ENCODE measurements at places on chromosomes 11 and 22.

DNA sequence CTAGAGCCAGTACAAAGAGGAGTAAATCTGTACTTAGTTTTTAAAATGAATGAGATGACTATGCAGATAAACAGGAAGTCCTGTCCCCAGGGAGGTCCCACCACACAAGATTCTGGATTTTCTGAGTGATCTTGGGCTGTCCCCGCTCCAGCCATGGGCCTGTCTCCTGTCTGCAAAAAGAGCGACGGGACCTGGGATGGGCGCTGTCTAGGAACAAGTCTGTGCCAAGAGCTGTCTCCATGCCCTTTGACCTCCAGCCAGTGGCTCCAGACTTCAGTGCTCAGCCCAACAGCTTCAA, 6.0 kb downstream of the CSNK1E start:
- DNase-seq, result no peak

DNA sequence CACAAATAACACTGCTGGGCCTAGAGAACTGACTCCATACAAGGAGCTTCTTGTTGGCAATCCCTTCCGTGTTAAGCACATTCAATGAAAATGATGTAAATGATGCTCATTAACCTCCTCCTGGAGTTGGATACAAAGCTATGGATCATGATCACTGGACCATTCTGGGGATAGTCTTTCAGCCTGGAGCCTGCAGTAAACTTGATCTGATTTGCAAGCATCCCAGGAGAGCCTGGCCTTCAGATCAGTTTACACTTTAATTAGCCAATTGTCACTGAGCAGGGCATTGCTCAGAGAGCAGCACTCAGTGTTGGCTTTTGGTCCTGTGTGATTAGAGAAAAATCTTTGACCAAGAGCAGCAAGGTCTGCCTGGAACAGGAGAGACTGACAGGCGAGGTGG, 45.6 kb downstream of the ARFGAP3 start:
- no peak for DNase-seq

- DNase-seq, result no peak
These were observed 44.9 kb downstream of the CD82 start for GRCh38 chr11:44610186-44610955.

DNA sequence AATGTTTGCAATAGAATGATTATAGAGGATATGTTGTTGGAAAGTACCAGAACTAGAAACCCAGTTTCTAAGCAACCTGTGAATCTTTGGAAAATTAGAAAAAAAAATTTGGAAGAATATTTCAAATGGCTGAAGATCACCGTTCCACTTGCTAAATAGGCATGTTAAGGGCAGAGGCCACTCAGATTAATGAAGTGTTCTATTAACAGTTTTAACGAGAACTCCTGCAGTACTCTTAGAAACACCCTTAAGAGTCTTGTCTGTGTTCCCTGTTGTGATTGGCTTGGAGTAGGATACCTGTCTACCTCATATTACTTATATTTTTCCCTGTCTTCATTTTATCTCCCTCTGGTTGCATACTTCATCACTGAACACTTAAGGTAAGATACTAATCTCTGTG, 4.6 kb downstream of the C11orf54 start:
- no peak for DNase-seq

GRCh38 chr11:105149477-105149876, 9.9 kb upstream of the CARD18 start:
- no peak for DNase-seq

DNA sequence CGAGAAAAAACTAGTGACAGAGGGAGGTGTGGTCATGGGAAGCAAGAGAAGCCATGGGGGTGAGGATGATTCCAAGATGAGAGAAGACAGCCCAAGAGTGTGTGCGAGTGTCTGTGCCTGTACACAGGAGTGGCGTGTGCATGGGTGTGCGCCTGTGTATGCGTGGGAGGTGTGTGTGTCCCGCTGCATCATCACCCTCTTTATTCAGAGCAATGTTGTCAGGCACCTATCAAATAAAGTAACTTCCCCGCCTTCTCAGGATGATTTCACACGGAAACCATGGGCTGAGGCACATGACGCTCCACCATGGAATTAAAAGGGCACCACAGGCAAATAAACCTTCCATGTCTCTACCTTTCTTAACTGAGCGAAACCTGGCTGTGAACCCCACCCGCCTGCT, 24.6 kb downstream of the MS4A10 start:
- DNase-seq, result no peak

- no peak for DNase-seq
These were observed 48.7 kb downstream of the TIMP3 start for GRCh38 chr22:32850157-32850556.

DNA sequence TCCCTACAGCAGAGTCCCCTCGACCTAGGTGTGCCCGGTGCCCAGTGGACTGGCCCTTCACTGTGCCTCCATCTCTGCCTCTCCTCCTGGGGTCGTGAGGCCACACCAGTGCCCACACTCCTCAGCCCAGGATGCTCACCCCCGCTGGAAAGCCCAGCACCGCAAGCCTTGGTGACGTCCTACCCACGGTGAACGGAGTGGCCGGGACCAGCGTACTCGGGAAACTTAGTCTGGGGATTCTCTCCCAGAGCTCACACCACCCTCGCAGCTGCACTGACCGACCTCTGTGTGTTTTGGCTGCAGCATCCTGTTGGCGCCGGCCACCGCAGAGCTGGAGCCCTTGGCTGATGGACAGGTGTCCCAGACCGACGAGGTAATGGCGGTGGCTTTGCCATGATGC, 35.5 kb upstream of the KRTAP5-7 start:
- no peak for DNase-seq

- DNase-seq, result peak; percentile 71
These were observed 90.5 kb downstream of the UBASH3B start for GRCh38 chr11:122746050-122746478.

GRCh38 chr22:37696657-37697537, at the start of gene TRIOBP:
TRIOBP (plus strand) TSS chr22:37697048; CDS start chr22:37701366, 4,318 bp downstream.
- DNase-seq, result peak; percentile 67

- DNase-seq, result no peak
These were observed 42.5 kb downstream of the CLPB start for GRCh38 chr11:72391638-72392423.

DNA sequence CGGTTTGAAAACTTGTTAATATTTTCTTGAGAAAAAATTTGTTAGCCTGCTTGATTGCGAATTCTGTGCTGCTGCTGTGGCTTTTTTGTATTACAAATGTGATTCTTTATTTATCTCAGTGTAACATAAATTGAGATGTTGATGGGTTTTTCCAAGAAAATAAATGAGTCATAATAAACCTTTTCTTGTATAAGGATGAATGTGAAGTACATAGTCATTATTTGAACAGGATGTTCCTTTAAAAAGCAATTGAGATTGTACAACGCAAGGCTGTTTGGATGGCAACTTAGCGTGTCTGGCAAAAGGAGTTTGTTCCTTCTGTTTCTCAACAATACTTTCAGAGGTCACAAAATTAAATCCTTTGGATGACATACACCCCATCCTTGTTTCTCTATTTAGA, 24.6 kb upstream of the CARD18 start:
- DNase-seq, result no peak

GRCh38 chr22:35777335-35777975, 59.8 kb downstream of the APOL5 start:
- no peak for DNase-seq

- DNase-seq, result no peak
These were observed 4.2 kb downstream of the ARHGAP1 start for GRCh38 chr11:46696212-46696558.

DNA sequence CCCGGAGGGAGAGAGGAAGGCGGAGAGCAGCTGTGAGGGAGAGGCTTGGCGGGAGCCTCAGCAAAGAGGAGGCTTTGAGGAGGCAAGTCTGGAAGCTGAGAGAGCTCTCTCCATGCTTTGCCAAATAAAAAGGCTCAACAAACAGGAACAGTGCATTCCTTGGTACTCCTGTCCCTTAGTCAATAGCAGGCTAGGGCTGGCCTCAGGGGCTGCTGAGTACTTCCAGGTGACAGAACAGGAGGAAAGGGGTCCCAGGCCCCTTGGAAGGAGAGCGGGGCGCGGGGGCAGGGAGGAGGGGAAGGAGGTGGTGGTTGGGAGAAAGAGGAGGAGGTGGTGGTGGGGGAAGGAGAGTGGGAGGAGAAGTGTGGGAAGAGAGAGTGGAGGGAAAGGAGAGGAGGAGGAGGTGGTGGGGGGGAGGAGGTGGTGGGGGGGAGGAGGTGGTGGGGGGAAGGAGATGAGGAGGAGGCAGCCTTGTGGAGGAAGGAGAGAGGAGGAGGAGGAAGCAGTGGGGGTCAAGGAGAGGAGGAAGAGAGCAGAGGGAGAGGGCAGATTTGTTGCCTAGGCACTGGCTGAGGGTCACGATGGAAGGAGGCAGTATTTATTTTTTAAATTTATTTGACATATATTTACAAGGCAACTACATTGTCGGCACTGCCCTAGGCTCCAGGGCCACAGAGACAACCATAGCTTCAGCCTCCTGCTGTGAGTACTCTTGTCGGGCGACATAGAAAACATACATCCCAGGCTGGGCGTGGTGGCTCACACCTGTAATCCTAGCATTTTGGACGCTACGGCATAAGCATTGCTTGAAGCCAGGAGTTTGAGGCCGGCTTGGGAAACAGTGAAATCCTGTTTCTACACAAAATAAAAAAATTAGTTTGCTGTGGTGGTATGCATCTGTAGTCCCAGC, 74.2 kb upstream of the ZBED5 start:
- no peak for DNase-seq

Measured in CD4-positive, alpha-beta memory T cell (primary cell).